ENCODE measurements at places on chromosomes 1 and 21.

DNA sequence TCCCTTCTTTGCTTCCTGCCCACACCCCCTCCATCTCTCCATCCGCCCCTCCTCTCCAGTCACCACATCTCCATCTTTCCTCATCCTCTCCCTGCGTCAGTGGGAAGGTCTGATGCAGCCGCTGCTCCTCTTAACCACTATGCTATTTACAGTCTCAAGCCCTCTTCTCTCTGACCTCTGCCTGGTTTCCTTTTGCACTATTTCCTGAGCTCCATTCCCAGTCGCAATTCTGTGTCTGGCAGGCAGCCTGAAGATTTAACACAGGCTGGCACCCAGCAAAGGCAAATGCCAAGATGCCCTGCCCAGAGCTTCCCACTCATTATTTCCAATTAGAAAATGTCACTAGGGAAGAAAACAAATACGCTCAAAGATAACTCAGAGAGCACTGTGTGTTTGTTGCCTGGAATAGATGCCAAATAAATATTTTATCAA lies 89.6 kb upstream of the LPGAT1 start:
- no peak for DNase-seq

DNA sequence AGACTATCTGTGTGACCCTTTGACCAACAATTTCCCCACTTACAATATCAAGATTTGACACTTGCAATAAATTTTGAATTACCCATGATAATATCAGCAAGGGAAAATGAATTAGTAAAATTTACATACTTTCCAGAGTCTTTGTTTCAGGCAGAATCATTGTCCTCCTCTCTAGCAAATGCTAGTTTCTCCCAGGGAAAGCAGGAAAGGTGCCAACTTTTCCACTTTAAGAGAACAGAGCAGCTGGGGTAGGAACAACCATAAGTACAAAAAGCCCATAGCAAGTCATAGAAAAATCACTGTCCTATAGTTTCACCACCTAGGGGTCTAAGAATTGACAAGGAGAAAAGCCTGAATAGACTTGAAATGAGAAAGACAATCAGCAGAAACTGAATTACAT lies 67.1 kb upstream of the GUCA2B start:
- no peak for DNase-seq

- DNase-seq, result no peak
Measured at GRCh38 chr1:206415942-206416341, 54.3 kb upstream of the IKBKE start.

DNA sequence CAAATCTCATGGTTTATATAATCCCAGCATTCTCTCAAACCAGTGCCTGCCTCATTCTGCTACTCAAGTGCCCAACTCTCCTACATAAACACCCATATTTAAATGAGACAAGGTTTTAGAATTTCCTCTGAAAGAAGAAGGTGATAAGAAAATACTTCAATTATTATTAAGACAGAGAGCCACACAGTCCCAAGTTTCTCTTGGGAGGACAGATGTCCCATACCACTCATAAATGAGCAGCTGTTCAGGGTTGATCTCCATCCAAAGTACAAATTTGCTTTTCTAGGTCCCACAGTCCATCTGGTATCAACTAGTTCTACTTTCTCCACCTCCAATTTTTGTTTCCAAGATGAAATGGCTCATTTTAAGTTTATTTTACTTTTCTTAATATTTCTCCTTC lies 11.3 kb downstream of the DCAF8 start:
- DNase-seq, result no peak

- DNase-seq, result no peak
Measured at GRCh38 chr1:204262506-204263253, 48.9 kb upstream of the GOLT1A start.

GRCh38 chr1:230191079-230191804 lies 124.2 kb downstream of the GALNT2 start:
- DNase-seq, result peak; percentile 91

GRCh38 chr1:61420909-61421835 lies 303.8 kb downstream of the TM2D1 start:
- DNase-seq, result no peak

- DNase-seq, result no peak
Measured at GRCh38 chr21:15506086-15506485, 223.7 kb upstream of the USP25 start.

DNA sequence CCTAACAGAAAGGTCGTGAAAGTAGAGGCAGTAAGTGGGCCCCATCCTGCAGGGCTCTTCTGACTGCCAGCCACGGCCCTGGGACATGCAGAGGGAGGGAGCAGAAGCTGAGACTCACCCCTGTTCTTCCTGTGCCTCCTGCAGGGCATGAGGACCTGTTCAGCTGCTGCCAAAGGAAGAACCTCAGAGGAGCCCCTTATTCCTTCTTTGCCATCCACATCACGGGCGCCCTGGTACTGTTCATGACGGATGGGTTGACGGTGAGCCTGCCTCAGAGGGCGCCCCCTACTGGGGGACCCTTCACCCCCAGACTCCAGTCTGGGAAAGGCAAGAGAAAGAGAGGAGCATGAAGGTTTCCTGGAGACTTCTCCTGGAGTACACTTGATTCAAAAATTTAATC lies 47.1 kb downstream of the ELK4 start:
- no peak for DNase-seq

- DNase-seq, result no peak
Measured at GRCh38 chr1:185439727-185440415, 122.8 kb upstream of the IVNS1ABP start.

- DNase-seq, result no peak
Measured at GRCh38 chr1:9135073-9135836, 6.4 kb upstream of the GPR157 start.

DNA sequence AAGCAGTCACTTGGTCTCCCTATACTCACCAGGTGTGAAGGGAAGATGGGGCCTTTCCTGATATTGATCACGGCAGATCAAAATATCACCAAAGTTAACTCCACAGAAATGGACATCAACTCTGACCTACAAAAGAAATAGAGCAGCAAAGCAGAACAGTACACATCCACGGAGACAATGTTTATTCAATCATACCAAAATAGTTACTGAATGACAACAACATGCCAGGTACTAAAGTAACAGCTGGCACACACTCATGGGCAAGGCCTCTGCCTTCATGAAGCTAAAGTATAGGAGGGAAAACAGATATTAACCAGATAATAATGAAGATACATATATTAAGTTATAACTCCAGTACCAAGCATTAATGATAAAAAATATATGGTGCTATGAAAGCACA lies 59.2 kb upstream of the RASAL2 start:
- no peak for DNase-seq

DNA sequence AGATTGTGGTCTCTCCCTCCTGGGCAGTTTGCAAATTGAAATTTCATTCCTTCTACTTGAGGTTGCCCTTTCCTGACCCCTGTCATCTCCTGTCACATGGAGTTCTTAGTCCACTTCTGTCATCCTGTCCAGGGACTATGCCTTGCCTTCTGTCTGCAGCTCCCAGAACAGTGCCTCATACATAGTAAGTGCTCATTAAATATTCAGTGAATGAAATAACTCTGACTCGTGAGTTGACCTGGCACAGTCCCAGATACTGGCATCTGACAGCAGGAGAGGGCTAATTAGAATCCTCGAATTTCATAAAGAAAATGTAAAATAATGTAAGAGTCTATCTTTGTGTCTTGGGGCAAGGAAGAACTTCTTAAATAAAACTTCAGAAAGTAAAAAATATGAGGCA lies 50.8 kb downstream of the CNIH3 start:
- DNase-seq, result no peak

DNA sequence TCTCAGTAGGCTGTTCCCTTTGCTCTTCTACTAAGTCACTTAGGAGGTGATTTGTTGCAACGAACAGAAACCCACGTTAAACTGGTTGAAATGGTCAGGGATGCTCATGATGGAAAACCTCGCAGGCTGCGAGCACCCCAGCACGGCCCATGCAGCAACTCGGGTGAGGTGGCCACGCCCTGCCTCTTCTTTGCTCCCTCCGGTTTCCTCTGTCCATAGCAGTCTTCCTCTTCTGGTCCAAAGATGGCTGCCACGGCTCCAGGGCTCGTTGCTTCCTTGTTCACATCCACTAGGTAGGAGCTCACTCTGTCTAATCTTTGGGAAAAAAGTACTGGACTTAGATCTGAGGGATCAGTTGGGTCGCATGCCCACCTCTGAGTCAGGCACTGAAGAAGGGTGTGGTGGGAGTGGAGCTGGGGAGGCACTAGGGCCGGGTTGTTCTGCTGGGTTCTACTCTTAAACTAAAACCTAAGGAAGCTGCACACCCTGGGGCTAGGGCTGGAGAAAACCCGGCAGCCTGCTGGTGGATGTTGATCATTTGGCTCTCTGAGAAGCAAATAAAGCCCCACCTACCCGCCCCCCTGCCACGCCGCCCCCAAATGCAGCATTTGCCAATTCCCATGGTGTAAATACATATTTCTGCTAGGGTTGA lies 31.0 kb downstream of the KAZN start:
- DNase-seq, result no peak

GRCh38 chr1:172324086-172324485 lies 96.4 kb upstream of the C1orf105 start:
- DNase-seq, result no peak

GRCh38 chr1:152459596-152460528 lies 45.8 kb upstream of the CRNN start:
- peak; percentile 82 for DNase-seq

- no peak for DNase-seq
Measured at GRCh38 chr1:18332576-18332975, 148.2 kb upstream of the KLHDC7A start.

Data from testis (tissue), 5 donors.